ENCODE measurements at places on chromosomes 16 and 17. TPM values are rescaled to one million over a fixed set of nuclear protein-coding genes. Genes with fewer than 3 reads are reported as not detected.

DNA sequence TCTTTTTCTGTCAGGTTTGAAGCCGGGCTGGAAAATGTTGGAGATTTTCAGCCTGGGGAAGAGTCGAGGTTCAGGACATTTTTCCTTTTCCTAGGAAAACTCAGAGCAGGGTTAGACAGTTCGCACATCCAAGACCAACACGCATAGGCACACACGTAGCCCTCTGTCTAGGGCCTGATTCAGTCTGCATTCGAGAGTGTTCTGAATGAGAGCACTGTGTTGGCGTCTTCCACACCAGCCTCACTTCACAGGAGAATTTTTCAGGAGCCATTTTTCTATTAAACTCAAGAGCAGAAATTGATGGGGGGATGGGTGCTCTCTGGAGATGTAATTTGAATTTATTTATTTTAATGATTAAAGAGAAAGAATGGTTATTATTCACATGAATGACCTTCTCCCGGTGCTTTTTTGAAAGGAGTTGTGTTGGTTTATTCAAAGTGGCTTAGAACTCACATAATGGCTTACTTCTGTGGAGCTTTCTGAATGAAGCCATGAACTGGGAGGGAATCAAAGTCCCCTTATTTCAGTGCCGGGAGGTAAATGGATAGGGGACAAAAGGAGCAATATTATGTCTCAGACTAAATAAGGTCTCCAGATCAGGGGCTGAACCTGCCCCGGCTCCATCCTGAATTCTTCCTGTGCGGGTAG, 194.3 kb downstream of the CCDC182 start:
- DNase-seq, result no peak
- no peaks in the 10 kb centered on the region for H3K27me3 ChIP-seq
- no peak overlapping the region for H3K27ac ChIP-seq

DNA sequence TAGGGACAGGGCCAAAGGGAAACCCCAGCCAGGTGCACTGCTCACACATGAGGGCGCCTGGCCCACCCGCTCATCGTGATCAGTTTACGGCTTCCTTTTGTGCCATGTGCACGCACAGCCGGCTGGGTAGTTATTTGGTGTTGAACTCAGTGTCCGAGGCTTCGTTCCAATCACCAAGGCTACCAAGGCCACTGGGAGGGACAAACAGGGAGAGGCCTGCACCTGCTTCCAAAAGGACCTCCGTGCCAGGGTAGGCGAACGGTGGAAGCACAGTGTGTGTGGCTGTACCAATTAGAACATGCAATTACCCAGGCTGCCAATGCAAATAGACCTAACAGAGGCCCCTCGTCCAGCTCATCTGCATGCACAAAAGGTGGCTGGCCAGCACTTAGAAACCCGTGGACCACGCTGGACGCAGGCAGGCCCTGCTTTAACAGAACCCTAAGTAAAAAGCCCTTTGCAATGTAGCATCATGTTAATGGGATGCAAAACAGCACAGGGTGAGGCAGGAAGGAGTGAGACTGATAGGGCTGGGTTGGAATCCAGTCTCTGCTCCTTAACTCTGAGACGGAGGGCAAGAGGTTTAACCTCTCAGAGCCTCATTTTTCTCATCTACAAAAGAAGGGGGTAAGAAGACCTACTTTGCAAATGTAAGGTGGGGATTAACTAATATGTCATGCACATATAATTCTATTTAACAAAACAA, 204.0 kb downstream of the XYLT1 start:
- no peak for DNase-seq
- no peaks in the 10 kb centered on the region for H3K4me1 ChIP-seq
- H3K27ac ChIP-seq, result no peak overlapping the region
- H3K36me3 ChIP-seq, result no peaks in the 10 kb centered on the region
- no peak overlapping the region for H3K4me3 ChIP-seq
- H3K27me3 ChIP-seq, result no peaks in the 10 kb centered on the region

DNA sequence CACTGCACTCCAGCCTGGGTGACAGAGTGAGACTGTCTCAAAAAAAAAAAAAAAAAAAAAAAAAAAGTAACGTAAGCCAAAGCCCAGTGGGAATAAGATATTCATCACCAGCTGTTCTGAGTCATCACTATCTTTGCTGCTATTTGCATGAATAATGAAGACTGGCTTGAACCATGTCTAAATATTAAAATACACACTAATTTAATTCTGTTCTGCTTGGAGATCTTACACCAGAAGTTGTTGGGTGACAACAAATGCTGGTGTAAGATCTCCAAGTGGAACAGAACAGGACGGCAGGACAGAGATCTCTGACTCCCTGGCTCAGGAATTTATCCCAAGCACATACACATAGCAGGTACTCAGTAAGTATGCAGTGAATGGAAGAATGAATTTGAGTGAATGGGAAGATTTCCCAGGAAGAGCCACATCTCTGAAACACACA, 19.6 kb downstream of the DNAH17 start:
- H3K36me3 ChIP-seq, result no peaks in the 10 kb centered on the region
- H3K4me3 ChIP-seq, result no peak overlapping the region
- no peak for DNase-seq
- no peak overlapping the region for H3K27ac ChIP-seq

DNA sequence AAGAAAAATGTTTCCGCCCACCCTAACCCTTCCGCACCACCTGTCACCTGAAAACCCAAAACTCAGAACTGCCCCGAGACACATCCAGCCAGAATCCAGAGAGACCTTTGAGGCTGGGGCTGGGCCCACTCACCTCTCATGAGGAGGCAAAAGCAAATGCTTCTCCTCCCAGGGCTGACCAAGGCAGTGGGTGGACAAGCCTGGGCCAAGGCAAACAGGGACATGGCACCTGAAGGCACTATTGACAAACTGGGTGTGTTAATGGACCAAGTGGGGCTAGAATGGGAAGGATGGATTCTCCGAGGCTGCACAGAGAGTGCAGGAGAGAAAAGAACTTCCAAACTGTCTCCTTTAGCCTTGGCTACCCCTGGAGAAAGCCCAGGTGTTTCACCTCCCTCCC, 54.4 kb downstream of the SOX9 start:
- H3K4me3 ChIP-seq, result no peak overlapping the region
- no peak overlapping the region for H3K27ac ChIP-seq
- no peak for DNase-seq
- no peaks in the 10 kb centered on the region for H3K36me3 ChIP-seq
- H3K4me1 ChIP-seq, result no peaks in the 10 kb centered on the region

DNA sequence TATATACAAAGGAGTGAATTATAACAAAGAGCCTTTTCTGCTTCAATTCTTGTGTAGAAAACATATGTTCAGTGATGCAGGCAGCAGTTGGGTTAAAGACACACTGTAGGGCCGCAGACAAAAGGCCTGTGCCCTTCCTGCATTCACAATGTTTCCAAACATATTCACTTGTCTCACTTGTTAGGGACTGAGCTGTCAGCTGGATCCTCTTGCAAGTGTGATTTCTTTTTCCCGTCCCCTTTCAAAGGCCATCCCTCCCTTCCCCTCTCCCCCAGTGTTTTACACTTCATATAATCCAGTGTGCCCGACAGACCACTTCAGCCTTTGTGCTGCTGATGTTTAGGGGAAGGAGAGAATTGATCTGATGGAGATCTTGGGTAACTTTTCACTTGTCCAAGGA, 217.0 kb downstream of the FTO start:
- H3K4me3 ChIP-seq, result no peak overlapping the region
- DNase-seq, result no peak
- H3K27ac ChIP-seq, result no peak overlapping the region
- H3K27me3 ChIP-seq, result no peaks in the 10 kb centered on the region

ZMYND15 gene
- total RNA-seq, result not detected

TBC1D3D gene
- not detected for total RNA-seq

KRT36 gene
- total RNA-seq, result not detected

DNA sequence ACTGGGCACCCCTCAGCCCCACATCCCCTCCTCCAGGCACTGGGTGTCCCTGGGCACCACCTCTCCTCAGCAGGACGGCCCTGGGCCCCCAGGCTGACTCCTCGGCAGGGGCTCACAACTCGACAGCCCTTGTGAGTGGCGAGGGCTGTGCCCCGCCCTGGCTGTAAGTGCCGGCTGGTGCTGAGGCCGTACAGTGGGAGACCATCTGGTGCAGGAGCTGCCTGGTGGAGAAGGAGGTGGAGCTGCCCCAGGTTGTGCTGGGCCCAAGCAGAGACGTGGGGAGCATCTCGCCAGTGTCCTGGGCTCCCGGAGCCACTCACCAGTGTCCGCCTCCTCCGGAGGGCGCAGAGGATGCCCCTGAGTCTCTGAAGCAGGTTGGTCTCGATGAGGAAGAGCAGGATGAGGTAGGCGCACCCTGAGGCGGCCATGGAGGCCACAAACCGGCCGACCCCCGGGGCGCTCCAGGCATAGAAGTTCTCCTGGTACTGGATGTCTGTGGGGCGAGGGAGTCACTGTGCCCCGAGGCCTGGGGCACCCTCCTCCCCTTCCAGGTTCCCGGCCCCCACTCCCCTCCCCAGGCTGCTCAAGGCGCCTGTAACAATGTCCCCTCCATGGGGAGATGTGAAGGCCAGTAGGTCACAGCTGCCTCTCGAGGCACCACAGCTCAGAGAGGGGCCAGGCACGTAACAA, 15.1 kb upstream of the RNPS1 start:
- H3K4me1 ChIP-seq, result no peaks in the 10 kb centered on the region
- no peak for DNase-seq

- no peaks in the 10 kb centered on the region for H3K4me1 ChIP-seq
- DNase-seq, result no peak
- no peaks in the 10 kb centered on the region for H3K27me3 ChIP-seq
- no peaks in the 10 kb centered on the region for H3K36me3 ChIP-seq
- H3K27ac ChIP-seq, result no peak overlapping the region
Observed at GRCh38 chr16:71645450-71645849, 19.5 kb downstream of the MARVELD3 start.

DNA sequence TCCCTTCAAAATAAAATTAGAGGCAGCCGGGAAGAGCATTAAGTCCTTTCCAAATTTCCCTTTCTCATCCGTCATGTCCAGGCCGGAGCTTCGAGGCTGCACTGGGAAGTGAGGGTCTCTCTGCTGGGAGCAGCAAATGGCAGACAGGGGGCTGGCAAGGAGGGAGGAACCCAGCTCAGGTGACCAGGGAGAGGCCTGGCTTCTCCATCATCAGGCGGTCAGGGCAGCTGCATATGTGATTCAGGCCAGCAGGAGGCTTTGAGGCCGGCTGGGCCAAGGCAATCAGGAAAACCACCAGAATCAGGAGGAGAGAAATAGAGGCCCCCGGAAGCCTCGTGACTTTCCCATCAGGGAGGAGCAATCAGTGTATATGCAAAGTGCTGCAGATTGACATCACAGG, 85.0 kb upstream of the RPL38 start:
- DNase-seq, result no peak
- no peak overlapping the region for H3K27ac ChIP-seq
- no peaks in the 10 kb centered on the region for H3K27me3 ChIP-seq
- no peaks in the 10 kb centered on the region for H3K36me3 ChIP-seq

DNA sequence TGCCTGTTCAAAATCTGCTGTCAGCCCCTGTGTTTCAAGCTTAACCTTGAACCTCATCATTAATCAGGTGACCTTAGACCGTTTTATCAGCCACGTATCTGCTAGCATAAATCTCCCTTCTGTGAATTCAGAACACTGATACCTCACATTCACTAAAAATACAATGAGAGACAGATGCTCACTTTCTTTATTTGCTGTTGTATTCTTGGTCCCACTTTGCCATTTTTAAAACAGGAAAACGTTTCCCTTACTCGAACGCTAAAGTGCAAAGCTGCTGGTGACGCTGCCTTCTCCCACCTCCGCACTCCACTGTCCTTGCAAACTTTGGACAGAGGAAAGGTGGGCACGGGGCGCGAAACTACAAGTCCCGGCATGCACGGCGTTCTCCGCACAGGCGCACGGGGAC, 220 bp upstream of the ARHGAP44 start:
- H3K27ac ChIP-seq, result peak overlapping the region; percentile 67
- no peak for DNase-seq
- H3K4me1 ChIP-seq, result no peaks in the 10 kb centered on the region

GRCh38 chr16:85673529-85674417, 15.0 kb downstream of the GINS2 start:
- no peak overlapping the region for H3K27ac ChIP-seq
- no peak overlapping the region for H3K4me3 ChIP-seq
- no peaks in the 10 kb centered on the region for H3K4me1 ChIP-seq
- DNase-seq, result no peak

DNA sequence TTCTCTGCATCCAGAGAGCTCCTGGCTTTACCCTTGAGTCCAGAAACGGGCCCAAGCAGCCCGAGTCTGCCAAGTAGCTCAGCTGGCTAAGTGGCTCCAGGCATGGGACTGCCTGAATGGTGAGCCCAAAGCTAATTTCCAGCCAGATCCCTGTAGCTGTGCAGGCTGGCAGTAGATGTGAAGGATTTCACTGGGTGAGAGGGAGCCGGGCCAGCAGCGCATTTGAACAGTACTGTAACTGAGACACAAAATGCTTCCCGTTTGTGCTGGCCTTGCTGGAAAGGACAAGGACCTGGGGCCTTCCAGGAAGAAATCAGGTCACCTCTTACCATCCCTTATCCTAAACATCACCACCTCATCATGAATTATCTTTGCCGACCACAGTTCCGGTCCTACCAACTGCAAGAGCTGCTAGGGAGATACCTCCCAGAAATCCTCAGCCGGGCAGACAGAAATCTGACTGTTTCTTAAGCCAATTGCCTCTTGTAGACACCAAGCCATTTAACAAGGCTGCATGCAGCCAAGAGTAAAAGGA, 3.7 kb downstream of the TIMP2 start:
- DNase-seq, result no peak
- H3K27ac ChIP-seq, result peak overlapping the region; percentile 98
- H3K27me3 ChIP-seq, result no peaks in the 10 kb centered on the region
- no peaks in the 10 kb centered on the region for H3K36me3 ChIP-seq
- H3K4me1 ChIP-seq, result no peaks in the 10 kb centered on the region

GRCh38 chr16:79257953-79258490, 342.5 kb downstream of the MAF start:
- peaks cover 9% of the 10 kb centered on the region for H3K4me1 ChIP-seq
- H3K27me3 ChIP-seq, result no peaks in the 10 kb centered on the region
- no peak overlapping the region for H3K4me3 ChIP-seq
- no peak for DNase-seq
- no peak overlapping the region for H3K27ac ChIP-seq
- H3K36me3 ChIP-seq, result no peaks in the 10 kb centered on the region

- no peaks in the 10 kb centered on the region for H3K4me1 ChIP-seq
- H3K4me3 ChIP-seq, result no peak overlapping the region
- no peak overlapping the region for H3K27ac ChIP-seq
- DNase-seq, result no peak
- H3K36me3 ChIP-seq, result no peaks in the 10 kb centered on the region
Observed at GRCh38 chr16:24170407-24170806, 85.7 kb upstream of the CACNG3 start.

SIRT7 gene
- total RNA-seq, result 11.6 TPM

GRCh38 chr17:1108765-1109605, 70.8 kb downstream of the ABR start:
- peak overlapping the region; percentile 90 for H3K27ac ChIP-seq
- H3K4me1 ChIP-seq, result no peaks in the 10 kb centered on the region
- H3K27me3 ChIP-seq, result no peaks in the 10 kb centered on the region
- peak overlapping the region; percentile 80 for H3K4me3 ChIP-seq
- DNase-seq, result peak; percentile 59
- no peaks in the 10 kb centered on the region for H3K36me3 ChIP-seq

DRC3 gene
- total RNA-seq, result 18.5 TPM
